ENCODE measurements at places on chromosomes 1 and 21.

DNA sequence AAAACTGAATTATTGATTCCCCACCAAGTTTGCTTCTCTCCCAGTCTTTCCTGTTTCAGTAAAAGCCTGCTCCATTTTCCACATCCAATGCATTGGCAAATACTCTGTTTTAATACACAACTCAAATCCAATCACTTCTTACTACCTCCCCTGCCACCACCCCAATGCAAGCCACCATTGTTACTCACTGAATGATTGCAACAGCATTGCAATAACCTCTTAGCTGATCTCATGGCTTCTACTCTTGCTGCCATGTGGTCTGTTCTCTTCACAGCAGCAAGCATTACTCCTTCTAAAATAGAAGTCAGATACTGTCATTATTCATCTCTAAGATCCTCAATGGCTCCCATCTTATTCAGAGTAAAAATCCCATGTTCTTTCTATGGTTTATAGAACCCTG, 123.4 kb downstream of the ATP6V1G3 start:
- DNase-seq: no peak

DNA sequence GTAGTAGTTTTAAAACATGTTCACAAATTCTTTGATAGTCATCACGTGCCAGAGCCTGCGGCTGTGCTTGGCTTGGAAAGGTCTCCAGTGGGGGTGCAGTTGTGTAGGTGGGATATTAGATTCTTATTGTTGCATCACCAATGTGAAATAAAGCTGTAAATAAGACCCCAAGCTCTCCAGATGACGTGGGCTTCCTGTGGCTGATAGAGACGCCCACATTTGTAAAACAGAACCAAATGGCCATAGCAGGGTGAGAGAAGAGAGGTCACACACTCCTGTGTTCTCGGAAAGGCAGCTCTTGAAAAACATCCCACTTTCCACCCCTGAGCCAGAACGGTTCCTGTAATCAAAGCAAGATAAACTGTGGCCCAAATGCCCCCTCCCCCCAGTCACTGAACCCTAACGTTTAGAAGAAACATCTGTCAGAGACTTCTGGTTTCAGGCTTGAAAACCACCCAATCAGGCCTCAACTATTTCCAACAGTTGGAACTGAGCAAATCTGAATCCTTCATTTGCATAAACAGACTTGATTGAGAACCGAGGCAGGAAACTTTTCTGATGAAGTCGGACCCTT, 6.6 kb upstream of the NTPCR start:
- DNase-seq: no peak

- no peak for DNase-seq
These were observed 37.0 kb downstream of the ARHGEF11 start for GRCh38 chr1:157008502-157008901.

GRCh38 chr1:212608959-212609700, 569 bp downstream of the ATF3 start:
- peak; percentile 61 for DNase-seq

DNA sequence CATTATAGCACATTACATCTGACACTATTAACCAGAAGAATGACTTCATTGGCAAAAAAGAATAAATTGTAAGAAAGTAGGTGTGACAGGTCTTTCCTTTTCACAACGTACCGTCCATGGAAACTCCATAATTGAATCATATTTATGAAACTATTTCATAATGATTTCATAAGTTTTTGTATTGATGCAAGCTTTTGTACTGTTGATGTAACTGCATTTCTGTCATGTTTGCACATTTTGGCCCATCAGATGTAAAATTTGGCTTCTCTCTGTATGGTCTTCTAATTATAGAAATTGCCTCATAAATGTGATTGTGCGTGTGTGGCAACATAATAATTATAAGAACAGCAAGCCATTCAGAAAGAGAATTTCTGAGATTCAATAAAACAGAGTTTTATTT, 180.7 kb upstream of the ZNHIT6 start:
- no peak for DNase-seq

- DNase-seq: peak; percentile 36
These were observed 508 bp downstream of the RAVER2 start for GRCh38 chr1:64745181-64745985.

DNA sequence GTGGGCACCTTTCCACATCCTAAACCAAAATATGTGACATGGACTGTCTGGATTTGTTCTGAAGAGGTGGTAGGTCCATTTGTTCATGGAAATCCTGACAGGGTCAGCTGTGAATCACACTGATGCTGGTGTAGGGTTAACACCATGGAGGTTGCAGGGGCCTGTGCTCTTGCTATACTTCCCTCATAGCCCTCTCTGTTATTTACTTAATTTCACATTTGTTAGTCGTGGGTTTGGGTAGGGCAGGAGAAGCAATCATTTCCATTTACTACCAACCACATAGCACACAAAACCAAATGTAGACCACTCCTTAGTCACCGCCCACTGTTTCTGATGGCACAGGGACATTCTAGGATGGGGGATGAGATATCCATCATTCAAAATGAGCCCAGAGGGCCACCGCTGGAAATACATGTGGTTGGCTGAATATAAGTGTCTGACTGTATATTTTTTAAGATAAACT, 61.8 kb upstream of the POU2F1 start:
- DNase-seq: no peak

- DNase-seq: no peak
These were observed 104.4 kb downstream of the GALNT2 start for GRCh38 chr1:230171356-230172015.

GRCh38 chr1:83574791-83575190, 424.1 kb downstream of the TTLL7 start:
- DNase-seq: no peak

DNA sequence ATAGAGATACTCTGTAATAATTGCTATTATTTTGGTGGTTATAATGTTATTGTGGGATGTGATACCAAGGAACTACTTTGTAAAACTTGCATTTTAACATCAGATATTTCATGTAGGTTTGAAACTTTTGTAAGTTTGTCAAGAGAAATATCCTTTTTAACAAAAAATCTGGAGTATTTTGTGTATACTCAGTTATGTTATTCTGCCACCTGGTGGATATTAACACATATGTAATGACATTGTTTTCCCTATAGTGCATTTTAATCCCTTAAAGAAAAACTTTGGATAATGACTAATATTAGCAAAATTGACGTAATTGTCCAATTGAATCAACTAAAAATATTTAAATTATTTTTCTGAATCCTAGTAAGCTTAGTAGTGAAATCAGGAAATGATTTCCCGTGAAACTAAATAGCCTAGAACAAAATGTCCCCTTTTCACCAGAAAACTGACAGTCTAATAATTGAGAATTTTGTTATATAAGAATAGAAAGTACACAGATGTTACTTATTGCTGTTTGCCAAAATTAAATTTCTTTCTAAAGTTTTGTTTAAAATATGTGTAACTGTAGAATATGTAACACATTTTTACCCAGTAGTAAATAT, 39.6 kb downstream of the KCTD3 start:
- DNase-seq: no peak

GRCh38 chr1:168096296-168097165, 40.2 kb downstream of the GPR161 start:
- no peak for DNase-seq

- no peak for DNase-seq
These were observed 27.3 kb upstream of the EVA1B start for GRCh38 chr1:36350659-36351226.

GRCh38 chr1:15883326-15883725, 35.8 kb downstream of the SPEN start:
- no peak for DNase-seq

Measured in WERI-Rb-1 (cell line).